ENCODE measurements at places on chromosomes 6 and 20. TPM values are rescaled to one million over a fixed set of nuclear protein-coding genes. Genes with fewer than 3 reads are reported as not detected.

- DNase-seq = no peak
Observed at GRCh38 chr20:32203356-32204204, 4.0 kb downstream of the PLAGL2 start.

Gene CD93
- 0.21 TPM for total RNA-seq

- no peak for DNase-seq
Observed at GRCh38 chr20:57996465-57996864, 232.0 kb downstream of the ANKRD60 start.

GRCh38 chr20:9792674-9793073, 46.2 kb downstream of the PAK5 start:
- no peak for DNase-seq

GRCh38 chr20:35621560-35621946, 5.9 kb downstream of the SPAG4 start:
- DNase-seq = no peak

GRCh38 chr6:21582651-21583050, 10.9 kb upstream of the SOX4 start:
- DNase-seq = no peak

GRCh38 chr20:52242237-52243230, 51.0 kb upstream of the ZFP64 start:
- peak; percentile 15 for DNase-seq
